ENCODE measurements at places on chromosomes 2 and 18. TPM values are rescaled to one million over a fixed set of nuclear protein-coding genes. Genes with fewer than 3 reads are reported as not detected.

The GTF2A1L gene
- not detected for total RNA-seq

The AGXT gene
- not detected for total RNA-seq

The ABCA12 gene
- total RNA-seq: not detected

The TOGARAM2 gene
- total RNA-seq: 10.0 TPM

The FER1L5 gene
- not detected for total RNA-seq

The ZNF521 gene
- total RNA-seq: not detected

The RGPD3 gene
- 0.31 TPM for total RNA-seq

The SERPINB4 gene
- not detected for total RNA-seq

The IL1RN gene
- not detected for total RNA-seq

The LRRC30 gene
- not detected for total RNA-seq

The VAMP8 gene
- total RNA-seq: 141 TPM

The KYNU gene
- not detected for total RNA-seq

The REG3A gene
- total RNA-seq: not detected

The SAG gene
- total RNA-seq: not detected

The VSNL1 gene
- total RNA-seq: not detected

The CMPK2 gene
- total RNA-seq: 90.8 TPM

The SPC25 gene
- 69.8 TPM for total RNA-seq

The RFTN2 gene
- total RNA-seq: not detected

The PLEK gene
- 4.7 TPM for total RNA-seq

The MOGAT1 gene
- not detected for total RNA-seq

The AKAIN1 gene
- not detected for total RNA-seq

The RIF1 gene
- 56.6 TPM for total RNA-seq

The CIDEA gene
- total RNA-seq: not detected

The SCN7A gene
- not detected for total RNA-seq

The NOSTRIN gene
- not detected for total RNA-seq

The IL36G gene
- not detected for total RNA-seq

The PDCD1 gene
- 2.4 TPM for total RNA-seq
